SK-N-SH treated with all-trans-retinoic acid at 6 μM for 48 hours (cell line): ENCODE measurements at places on chromosomes 1 and 21.

DNA sequence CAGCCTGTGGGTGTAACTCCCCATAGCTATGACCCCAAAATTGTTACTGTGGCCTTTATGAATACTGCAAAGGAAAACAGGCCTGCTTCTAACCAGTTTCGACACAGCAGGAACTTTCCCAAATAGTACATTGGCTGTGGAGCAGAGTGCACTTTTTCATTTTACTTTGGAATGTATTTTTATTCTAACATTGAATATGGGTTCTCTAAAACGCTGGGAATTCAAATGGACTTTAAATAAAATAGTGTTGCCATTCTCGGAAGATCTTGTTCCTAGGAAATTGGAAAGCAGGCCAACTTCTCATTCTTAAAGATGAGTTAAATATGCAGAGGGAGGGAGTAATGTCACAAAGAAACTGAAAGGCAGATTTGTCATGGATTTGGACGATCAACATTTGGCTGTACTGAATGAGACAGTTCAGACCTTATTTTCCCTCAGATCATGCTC is 39.6 kb upstream of the ARHGAP29 start:
- ATAC-seq: no peak

GRCh38 chr1:75583282-75583681 is 27.6 kb downstream of the SLC44A5 start:
- ATAC-seq: peak; percentile 53

DNA sequence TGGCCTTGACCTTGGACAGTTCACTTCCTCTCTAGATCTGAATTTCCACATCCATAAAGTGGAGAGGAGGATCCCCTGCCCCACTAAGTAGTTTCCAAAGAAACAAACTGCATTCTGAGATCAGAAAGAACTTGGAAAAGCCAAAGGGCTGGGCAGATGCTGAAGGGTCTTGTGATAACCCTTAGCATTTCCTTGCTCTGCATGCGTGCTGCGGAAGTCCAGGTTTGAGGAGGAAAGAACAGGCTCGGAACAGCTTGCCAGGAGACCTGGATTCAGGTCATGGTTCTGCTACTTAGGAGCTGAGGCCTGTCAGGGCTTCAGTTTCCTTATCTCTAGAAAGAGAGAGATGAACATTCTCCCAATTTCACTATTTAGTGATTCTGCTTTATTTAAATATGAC is 27.2 kb downstream of the IGFN1 start:
- ATAC-seq: no peak

- ATAC-seq: no peak; the same call in 2 of the 3 replicates
These were observed 102.6 kb upstream of the ATP1A1 start for GRCh38 chr1:116270316-116271057.

- ATAC-seq: no peak
These were observed 171.0 kb downstream of the BRINP2 start for GRCh38 chr1:177341773-177342172.

GRCh38 chr1:26826261-26827105 is at the start of gene ZDHHC18:
Gene ZDHHC18, plus strand, starts transcription at chr1:26826688. Its CDS starts 117 bp downstream, at chr1:26826805.
- peak; percentile 81 for ATAC-seq

- no peak for ATAC-seq
These were observed 114.0 kb downstream of the CD247 start for GRCh38 chr1:167404161-167404888.

- peak; percentile 71 for ATAC-seq
These were observed 96.9 kb downstream of the SMYD2 start for GRCh38 chr1:214377886-214378285.

DNA sequence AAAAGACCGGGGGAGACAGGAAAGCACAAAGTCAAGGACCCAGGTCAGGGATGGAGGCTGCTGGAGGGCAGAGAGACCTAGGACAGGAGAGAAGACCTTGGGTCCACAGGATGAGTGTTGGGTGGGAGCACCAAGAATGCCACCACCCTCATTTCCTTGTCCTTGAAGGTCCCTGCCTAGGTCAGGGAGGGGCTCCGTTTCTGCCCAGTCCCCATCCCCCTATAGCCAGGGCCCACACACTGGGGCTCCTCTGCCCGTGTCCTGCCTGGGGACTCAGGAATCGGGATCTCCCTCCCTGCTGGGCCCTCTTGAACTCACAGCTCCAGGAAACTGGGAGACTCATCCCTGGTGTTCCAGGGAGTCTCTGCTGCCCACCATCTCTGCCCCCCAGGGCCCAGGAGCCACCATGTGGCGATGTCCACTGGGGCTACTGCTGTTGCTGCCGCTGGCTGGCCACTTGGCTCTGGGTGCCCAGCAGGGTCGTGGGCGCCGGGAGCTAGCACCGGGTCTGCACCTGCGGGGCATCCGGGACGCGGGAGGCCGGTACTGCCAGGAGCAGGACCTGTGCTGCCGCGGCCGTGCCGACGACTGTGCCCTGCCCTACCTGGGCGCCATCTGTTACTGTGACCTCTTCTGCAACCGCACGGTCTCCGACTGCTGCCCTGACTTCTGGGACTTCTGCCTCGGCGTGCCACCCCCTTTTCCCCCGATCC is 584 bp downstream of the TINAGL1 start:
- ATAC-seq: no peak
